ENCODE measurements at places on chromosomes 11 and 22.

- no peak for DNase-seq
Observed at GRCh38 chr11:8808226-8808585, 102.8 kb upstream of the AKIP1 start.

DNA sequence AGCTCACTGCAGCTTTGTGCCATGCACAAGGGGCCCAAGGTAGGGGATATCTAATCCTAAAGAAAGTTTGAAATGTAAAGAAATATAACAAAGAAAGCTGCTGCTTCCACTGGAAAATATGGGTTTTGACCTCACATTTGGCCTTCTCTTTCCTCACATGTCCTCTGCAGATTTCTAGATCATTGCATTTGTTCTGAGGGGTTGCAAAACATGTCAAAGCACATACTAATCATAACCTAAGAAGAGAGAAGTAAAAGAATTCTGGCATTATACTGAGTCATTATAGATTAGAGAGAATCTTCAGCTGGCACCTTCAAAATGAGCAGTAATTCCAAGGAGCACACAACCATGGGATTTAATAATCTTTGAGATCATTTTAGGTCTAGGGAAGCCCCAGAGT, 92.5 kb upstream of the CHRM4 start:
- DNase-seq: no peak

DNA sequence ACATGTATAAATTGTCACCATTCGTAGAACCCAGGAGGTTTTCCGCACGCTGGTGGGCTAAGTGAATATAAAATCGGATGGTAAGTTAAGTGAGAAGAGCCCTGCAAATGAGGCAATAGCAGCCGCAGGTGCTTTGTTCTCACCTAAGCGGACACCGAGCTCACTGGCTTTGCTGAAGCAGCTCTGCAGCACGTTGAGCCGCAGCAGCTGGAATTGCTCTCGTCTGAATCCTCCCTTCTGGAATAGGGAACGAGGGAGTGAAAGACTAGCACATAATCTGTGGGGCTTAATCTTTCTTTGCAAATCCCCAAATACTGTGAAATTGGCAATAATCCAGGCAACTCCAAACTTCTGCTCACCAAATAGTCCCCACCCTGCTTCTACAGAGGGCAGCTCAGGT, 488.1 kb downstream of the NTM start:
- no peak for DNase-seq

GRCh38 chr11:102546923-102547471, 16.4 kb upstream of the MMP7 start:
- DNase-seq: no peak

GRCh38 chr11:72236083-72236697, 7.8 kb downstream of the PHOX2A start:
- no peak for DNase-seq

- no peak for DNase-seq
Observed at GRCh38 chr11:28448186-28448585, 340.0 kb downstream of the METTL15 start.

DNA sequence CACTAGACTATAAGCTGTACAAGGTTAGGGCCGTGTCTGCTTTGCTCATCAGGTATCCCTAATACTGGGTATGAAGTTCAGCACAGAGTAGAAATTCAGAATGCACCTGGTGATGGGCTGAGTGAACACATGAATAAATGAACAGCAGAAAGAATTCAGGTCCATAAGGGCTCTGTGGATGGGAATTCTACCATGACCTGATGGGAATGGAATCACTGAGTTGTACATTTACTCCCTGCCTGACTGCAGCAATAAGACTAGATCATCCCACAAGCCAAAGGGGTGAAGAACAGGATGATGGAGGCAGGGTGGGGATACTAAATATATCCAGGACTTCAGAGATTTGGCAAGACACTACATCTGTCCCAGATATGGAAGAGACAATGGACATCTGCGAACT, 86.5 kb upstream of the CSNK2A3 start:
- no peak for DNase-seq

- no peak for DNase-seq
Observed at GRCh38 chr11:98260983-98261382, 759.8 kb upstream of the CNTN5 start.

DNA sequence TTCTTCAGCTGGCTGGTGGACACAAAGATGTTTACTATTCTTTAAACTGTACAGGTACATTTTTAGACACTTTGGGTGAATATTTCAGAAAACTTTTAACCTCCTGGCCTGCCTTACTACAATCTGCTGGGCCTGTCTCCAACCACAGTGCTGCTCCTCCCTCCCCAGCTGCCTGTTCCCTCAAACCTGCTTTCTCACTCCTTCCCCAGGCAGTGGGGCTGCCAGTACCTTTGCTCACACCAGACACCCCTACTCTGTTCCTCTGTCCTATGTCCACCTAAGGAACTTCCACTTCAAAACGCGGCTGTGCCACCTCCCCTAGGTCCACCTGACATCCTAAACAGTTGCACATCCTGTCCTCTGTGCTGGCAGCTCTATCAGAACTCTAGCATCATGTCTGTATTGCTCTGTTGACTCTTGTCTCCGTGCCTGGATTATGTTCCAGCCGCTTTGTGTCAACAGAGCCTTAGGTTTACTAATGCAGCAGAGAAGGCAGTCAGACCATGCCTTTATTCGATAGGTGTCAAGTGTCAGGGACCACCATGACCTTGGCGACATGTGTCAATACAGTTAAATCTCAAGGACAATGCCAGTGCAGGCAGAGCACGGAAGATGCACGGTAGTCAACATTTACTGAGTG, 13.4 kb downstream of the ZP1 start:
- DNase-seq: no peak

GRCh38 chr11:88480223-88480622, 142.7 kb upstream of the CTSC start:
- DNase-seq: no peak

- no peak for DNase-seq
Observed at GRCh38 chr11:693415-693831, 1.6 kb downstream of the DEAF1 start.
